Germinal center (tissue), 1 donor: ENCODE measurements at places on chromosomes 13 and 19.

GRCh38 chr19:18708452-18709231, 25.2 kb downstream of the CRTC1 start:
- no peak for DNase-seq

DNA sequence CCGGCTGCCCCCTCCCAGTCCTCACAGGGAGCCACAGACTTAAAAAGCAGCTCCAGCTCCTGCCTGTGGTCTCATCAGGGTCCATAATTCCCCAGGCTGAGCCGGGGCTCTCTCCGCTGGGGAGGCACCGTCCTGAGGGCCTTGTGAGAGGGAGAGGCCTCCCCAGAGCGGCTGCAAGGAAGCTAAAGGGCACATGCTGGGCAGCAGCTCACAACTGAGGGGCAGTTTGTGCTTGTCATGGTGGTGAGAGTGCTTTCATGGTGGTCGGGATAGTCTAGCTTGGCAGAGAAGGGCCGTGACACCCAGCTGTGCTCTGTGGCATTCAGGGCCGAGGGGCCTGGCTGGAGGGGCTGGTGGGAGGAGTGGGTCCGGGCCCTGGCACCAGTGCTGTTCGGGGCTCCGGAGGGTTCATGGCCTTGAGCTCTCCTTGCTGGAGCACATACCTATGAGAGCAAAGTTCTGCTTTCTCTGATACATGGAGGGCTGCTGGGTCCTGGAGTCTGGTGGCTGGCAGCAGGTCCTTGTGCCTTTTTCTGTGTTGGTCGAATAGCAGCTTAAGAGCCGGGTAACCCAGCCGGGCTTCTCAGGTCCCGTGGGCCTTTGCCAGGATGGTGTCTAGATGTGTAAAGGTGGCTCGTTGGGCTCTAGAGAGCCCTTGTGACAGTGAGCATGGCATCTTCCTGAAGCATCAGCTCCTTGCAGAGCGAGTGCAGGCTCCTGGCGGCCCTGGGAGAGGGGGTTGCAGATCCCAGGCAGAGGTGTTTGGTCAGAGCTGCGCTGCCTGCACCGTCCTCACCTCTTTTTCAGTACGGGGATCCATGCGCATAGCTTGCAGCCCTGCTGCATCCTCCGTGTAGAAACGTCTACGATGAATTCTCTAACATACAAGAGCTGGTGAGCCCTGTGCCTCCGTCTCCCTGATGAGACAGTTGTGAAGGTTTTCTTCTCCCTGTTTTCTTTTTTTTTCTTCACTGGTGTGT, 8.8 kb downstream of the UPF1 start:
- DNase-seq: no peak

DNA sequence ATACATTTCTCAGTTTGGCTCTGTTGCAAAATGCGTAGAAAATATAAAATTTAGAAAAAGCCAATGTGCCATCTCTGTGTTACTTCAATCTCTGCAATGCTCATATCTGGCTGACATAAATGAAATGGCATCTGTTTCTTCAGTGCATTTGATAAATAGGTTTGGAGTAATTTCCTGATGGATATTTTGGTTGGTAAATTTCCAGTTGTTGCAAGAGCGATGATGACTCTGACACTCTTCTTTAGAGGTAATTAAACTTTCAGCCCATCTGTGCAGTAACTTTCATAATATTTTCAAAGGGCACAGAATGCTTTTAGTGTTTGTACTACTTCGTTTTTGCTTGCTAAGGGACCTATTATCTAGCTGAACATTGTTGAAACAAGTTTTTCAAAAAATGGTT, 1286.4 kb downstream of the PCDH9 start:
- DNase-seq: no peak

DNA sequence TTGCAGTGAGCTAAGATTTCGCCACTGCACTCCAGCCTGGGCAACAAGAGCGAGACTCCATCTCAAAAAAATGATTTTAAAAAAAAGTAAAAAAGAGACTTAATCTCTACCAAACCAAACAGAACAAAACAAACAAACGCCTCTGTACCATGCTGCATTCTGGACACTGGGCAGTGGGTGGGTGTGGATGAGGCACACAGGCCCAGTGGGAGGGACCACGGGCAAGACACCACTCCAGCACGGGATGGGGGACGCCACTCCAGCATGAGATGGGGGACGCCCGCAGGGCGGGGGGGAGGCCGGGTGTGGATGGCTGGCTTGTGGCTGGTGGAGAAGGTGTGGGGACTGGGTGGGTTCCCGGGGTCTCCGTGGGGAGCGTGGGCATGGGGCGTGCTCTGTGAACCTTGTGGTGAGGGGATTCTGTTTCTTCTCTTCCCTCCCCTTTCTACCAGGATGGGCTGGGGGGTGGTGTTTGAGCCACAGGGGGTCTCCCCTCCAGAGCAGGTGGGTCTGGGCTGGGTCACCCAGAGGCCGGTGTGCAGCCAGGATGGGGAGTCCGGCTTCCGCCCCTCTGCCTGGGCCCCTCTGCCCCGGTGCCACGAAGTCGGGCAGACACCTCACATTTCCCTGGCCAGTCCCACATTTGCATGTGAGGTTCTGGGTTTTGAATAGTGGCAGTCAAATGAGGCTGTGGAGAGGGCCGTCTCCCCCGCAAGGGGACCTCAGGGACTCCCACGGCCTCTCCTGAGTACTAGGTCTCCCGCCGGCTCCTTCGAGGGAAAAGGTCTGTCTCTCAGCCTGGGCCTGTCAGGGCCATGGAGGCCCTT, 23.9 kb upstream of the MATK start:
- DNase-seq: peak; percentile 59

DNA sequence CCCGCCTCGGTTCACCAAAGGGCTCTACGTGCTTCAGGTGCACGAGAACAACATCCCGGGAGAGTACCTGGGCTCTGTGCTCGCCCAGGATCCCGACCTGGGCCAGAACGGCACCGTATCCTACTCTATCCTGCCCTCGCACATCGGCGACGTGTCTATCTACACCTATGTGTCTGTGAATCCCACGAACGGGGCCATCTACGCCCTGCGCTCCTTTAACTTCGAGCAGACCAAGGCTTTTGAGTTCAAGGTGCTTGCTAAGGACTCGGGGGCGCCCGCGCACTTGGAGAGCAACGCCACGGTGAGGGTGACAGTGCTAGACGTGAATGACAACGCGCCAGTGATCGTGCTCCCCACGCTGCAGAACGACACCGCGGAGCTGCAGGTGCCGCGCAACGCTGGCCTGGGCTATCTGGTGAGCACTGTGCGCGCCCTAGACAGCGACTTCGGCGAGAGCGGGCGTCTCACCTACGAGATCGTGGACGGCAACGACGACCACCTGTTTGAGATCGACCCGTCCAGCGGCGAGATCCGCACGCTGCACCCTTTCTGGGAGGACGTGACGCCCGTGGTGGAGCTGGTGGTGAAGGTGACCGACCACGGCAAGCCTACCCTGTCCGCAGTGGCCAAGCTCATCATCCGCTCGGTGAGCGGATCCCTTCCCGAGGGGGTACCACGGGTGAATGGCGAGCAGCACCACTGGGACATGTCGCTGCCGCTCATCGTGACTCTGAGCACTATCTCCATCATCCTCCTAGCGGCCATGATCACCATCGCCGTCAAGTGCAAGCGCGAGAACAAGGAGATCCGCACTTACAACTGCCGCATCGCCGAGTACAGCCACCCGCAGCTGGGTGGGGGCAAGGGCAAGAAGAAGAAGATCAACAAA, 2.6 kb downstream of the PCDH17 start:
- DNase-seq: no peak

GRCh38 chr13:96632536-96633320, 361.5 kb downstream of the OXGR1 start:
- no peak for DNase-seq

DNA sequence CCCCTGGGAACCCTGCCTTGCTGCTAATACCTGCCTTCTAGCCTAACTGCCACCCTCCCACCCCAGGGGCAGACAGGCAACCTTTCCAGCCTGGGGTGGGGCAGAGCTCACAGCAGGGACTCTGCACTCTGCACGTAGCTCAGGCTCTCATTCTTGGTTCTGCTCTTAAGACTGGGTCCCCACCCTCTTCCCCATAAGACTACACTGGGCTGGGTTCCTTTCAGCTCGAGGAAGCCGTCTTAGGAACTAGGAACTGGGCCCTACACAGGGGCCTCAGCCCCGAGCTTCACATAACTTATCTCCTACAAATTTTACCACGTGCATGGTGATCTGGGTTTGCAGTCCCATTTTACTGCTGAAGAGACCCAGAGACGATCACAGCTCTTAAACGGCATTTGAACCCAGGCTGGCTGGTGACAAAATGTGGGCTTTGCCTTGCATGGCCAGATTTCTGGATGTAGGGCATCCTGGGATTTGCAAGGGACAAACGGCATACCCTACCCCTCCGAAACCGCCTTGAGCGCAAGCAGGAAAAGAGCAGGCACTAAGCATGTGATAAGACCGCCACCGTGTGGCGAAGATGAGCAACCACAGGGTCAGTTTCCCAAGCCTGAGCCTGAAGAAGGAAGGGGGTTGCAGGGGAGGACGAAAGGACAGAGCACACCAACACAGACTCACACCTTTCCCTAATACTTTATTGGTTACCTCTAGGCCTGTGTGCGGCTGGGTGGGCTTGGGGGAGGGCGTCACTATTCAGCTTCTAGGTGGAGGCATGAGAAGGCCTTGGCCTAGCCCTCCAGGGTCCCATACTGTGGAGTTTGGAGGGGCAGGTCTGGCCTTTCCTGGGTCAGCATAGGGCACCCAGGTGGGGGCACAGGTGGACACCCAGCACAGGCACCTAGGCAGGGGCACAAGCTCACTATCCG, 5.1 kb downstream of the JUNB start:
- peak; percentile 59 for DNase-seq

DNA sequence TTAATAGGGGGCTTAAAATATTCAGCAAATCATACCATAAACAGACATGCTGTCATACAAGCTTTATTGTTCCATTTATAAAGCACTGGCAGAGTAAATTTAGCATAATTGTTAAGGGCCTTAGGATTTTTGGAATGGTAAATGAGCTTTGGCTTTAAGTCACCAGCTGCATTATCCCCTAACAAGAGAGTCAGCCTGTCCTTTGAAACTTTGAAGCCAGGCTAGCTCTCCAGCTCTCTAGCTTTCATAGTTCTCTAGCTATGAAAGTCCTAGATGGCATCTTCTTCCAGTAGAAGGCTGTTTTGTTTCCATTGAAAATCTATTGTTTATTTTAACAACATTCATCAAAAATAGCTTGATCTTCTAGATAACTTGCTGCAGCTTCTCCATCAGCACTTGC, 420.8 kb upstream of the GPC6 start:
- DNase-seq: no peak

DNA sequence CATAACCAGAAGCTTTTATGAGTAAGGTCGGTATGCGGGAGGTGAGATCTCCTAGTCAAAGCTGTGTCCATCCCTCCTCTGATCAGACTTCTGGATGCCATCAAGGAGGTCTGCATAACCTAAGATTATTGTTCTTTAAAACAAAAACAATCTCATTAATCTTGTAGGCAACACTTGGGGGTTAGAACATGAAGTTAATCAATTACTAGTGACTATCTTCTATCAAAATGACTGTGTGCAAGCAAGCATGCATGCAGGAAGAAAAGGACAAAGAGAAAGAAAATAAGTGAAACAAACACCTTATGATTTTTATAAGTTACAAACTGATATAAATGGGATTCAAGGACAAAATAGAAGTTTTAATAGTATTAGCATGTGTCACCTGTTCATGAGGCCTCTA, 2435.9 kb upstream of the PCDH20 start:
- DNase-seq: no peak

DNA sequence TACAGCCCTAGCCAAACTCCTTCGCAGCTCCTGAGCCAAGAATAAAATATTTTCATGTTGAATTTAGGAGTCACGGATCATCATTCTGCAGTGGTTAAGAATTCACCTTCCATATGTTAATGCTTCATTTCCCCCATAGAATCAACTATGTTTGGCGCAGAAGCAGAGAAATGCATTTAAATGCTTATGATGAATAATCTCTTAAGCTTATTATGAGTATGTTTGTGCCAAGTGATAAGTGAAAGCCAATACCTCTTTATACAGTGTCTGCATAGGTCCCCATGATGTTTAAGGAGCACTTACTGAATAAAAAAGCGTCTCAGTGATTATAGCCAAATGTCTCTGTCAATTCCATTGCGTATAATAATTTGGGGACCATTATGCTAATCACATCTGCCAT, 32.7 kb upstream of the POMP start:
- DNase-seq: no peak
